ENCODE measurements at places on chromosomes 7 and 10. TPM values are rescaled to one million over a fixed set of nuclear protein-coding genes. Genes with fewer than 3 reads are reported as not detected.

GRCh38 chr10:88466786-88467185 is 116.3 kb downstream of the RNLS start:
- no peak for DNase-seq

GRCh38 chr7:89584896-89585295 is 569.4 kb upstream of the STEAP1 start:
- DNase-seq = no peak

DNA sequence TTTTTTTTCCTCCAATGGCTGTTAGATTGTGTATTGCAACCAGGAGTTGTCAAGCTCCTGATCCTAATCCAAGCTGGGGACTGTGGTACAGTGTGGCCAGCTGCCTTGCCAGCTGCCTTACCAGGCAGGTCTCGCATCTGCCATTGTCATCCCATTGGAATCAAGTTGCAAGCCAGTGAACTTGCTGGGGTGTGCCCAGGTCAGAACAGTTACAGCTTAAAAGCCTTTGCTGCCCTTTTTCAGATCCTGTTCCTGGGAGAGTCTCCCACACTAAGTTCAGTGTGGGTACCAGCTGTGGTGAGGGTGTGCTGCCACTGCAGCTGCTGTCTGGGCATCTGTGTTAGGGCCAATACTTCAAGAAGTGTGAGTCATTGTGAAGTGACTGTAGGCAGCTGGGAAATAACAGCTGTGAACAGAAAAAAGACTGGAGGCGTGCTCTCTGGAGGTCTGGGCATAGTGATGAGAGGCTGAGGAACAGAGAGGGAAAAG is 72.8 kb downstream of the CCNY start:
- no peak for DNase-seq

- no peak for DNase-seq
Observed at GRCh38 chr7:133795068-133795665, 332.0 kb upstream of the LRGUK start.

GRCh38 chr10:112768121-112768520 is 181.9 kb upstream of the TCF7L2 start:
- no peak for DNase-seq

DNA sequence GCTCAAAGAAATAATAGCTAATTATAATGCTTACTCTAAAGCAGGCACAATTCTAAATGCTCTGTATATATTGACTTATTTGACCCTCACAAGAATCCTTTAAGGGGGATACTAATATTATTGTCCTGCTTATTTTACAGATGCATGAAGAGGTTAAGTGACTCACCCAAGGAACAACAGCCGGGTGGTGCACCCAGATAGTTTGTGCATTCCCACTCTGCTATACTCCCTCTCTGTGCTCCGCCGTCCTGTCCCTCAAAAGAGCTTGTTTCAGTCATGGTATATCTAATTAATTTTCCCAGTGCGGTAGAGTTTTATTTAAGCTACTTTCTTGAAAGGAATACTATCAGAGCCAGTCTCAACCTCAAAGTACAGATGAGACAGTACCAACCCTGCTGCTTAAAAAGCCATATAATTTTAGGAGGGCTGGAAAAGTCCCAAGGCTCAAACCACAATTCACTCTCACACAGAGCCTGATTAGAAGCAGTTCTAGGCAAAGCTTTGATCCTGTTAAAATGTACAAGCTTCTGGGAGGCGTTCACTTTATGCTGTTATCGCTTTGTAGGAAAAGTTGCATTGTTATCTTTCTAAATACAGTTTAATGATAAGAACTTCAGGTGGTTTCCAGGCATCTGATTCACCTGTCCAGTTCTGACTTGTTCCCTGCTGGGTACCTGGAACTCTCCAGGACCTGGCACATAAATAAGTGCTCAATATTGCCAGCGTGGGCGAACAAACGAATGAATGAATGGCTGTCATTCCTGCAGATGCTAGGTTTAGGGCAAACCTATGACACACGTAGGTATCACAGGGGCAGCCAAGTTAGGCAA is 261.5 kb upstream of the KLF14 start:
- DNase-seq = no peak

- no peak for DNase-seq
Observed at GRCh38 chr7:13508586-13508985, 480.9 kb downstream of the ETV1 start.

- no peak for DNase-seq
Observed at GRCh38 chr7:158705234-158705850, 738 bp upstream of the NCAPG2 start.

DNA sequence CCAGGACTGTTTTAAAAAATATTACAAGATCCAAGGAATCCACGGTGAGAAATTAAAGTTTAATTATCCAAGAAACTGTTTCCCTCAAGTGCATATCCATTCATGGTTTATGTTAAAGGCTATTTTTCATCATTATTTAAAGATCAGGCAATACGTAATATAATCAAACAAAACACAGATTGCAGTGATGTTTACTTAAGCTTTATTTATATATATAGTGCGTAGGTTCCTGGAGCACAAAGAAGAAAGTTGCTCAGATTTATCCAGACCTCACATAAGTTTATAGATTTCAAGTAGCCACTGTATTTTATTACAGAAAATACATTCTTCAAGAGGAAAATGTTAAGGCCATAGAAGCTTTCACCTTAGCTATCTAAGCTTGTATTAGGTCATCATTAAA is 210.0 kb upstream of the KLF14 start:
- no peak for DNase-seq

GRCh38 chr7:143422033-143422432 is 13.4 kb upstream of the EPHA1 start:
- no peak for DNase-seq

DNA sequence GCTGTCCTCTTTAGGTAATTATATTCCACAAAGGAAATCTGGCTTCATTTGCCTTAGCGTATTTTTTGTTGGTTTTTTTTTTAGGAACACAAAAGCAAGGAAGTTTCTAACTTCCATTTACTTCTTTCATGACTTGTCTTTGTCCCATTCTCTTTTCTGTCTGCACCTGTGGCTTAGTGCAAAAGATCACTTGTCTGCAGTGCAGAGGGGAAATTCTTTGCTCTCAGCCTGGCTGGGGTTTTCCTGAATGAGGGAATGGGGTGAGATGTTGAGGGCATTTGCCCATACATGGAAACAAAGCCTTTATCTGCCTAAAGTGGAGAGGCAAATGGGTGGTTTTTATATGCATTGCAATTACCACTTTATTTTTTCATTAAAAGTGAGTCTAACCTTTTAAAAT is 361.1 kb upstream of the IGFBP3 start:
- DNase-seq = no peak

- DNase-seq = no peak
Observed at GRCh38 chr7:139396323-139396951, 36.7 kb downstream of the LUC7L2 start.

DNA sequence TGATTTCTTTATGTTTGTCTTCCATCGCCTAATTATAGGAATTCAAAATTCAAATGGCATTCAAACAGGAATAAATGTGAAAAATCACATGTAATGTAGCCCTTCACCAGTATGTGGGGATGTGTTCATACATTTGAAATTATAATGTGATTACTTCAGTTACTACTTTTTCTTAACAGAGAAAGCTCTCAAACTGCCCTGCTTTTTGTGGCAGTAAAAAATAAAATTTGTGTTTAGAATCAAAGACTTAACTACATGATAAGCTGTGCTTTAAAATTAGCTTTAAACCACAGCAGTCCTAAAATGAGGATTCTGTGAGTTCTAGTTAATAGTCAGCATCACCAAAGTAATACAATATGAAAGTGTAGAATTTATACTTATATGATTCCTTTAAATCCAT is 7.8 kb upstream of the HERC4 start:
- no peak for DNase-seq

- no peak for DNase-seq
Observed at GRCh38 chr10:84291384-84291783, 37.0 kb upstream of the CCSER2 start.

DNA sequence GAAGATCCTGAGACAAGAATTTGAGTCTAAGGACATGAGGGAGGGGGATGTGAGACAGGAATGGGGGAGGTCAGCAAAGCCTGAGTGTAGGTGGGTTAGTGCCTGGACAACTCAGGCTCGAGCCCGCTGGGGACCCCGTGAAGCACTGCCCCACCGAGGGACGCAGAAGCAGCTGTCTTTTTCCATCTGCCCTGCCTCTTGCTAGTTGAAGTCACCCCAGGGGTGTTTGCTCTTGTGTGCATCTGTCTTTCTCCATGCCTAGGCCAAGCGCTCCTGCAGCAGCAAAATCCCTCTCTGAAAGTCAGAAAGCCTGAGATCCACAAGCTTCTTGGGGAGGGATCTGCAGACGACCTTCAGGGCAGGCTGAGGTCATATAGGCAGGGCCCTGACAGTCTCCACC is 79.0 kb upstream of the CELF2 start:
- DNase-seq = no peak

DNA sequence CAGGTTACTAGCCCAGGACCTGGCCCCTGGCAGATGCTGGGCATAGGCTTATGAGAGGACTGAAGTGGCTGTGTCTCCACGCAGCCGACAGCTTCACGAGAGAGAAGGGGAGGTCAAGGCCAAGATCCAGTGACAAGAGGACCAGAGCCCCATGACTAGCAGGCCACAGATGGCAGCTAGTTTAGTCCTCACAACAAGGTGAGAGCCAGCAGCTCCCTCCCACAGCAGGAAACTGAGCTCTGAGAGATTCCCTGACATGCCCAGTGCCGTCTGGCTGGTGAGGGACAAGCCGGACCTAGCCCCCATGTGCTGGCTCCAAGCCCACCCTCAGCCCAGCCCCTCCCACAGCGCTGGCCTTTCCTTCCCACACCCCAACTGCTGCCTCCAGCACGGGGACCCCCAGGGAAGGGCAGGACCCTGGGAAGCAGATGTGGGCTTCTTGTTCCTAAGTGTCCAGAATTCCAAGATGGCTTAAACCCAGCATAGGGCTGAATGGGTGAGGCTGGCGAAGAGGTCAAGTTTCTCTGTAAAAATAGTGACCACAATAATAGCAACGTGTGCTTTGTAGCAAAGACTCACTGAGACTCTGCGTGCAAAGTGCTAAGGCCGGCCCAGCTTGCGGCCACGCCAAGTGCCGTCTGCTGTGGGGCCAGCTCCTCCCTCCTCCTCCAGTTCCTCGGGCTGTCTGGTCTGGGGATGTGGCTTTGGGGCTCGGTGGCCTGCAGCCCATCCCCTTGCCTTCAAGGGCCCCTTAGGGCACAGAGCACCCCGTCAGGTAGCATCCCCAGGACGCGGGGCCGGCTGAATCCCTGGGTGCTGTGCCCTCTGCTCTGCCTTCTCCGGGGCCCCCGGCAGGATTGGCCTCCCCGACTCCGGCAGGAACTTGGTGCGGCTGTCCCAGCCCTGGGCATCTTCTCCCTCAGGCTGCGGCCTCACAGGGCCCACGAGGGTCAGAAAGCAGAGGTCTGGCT is 7.8 kb upstream of the FAM20C start:
- no peak for DNase-seq

- DNase-seq = no peak
Observed at GRCh38 chr10:92627845-92628480, 35.0 kb downstream of the KIF11 start.

DNA sequence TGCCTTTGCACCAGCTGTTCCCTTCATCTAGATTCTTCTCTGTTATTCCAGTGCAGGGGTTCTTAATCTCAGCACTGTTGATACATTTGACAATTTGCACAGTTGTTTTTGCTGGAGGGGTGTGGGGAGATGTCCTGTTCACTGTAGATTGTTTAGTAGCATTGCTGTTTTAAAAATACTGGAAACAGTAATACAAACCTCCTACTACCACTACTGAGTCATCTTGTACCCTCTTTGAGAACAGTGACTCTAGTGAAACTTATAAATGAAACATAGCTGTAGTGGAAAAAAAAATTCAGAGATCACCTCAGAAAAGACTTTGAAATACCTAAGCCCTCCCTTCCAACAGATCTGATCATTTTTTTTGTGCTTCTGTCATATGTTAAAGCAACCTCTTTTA is 154.8 kb upstream of the TMEM196 start:
- no peak for DNase-seq

- DNase-seq = no peak
Observed at GRCh38 chr7:144035385-144035784, 13.4 kb upstream of the OR2A5 start.

GRCh38 chr10:131162211-131162610 is 149.3 kb downstream of the TCERG1L start:
- no peak for DNase-seq

GRCh38 chr7:26856176-26856985 is 8.0 kb downstream of the SKAP2 start:
- DNase-seq = no peak

GRCh38 chr10:122252805-122253204 is 18.3 kb upstream of the BTBD16 start:
- DNase-seq = no peak

- DNase-seq = no peak
Observed at GRCh38 chr10:44261710-44262455, 123.0 kb downstream of the CXCL12 start.

GRCh38 chr7:151275813-151276577 is 27.5 kb upstream of the SMARCD3 start:
- DNase-seq = no peak

DNA sequence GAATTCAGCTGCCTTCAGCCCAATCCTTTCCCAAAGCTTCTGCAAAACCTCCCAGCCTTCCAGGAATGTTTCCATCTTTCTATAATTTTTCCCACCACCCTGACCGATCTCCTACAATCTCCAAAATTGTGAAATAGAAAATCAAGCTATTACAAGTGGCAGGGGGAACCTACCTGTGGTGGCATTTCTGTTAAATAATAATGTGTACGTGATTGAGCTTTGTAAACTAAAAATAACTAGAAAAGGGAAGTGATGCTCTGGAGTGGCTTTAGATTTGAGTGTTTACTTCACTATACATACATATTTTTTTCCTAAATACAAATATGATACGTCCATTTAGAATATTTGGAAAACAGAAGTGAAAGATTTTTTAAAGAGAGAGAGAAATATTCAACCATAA is 593.6 kb downstream of the GRM8 start:
- no peak for DNase-seq

GRCh38 chr7:149849174-149849573 is 11.0 kb downstream of the ZNF862 start:
- DNase-seq = no peak

- no peak for DNase-seq
Observed at GRCh38 chr7:45892407-45893035, 4.2 kb downstream of the IGFBP1 start.

CFAP69 gene
- 15.3 TPM for total RNA-seq

IQUB gene
- total RNA-seq = not detected

TBX20 gene
- not detected for total RNA-seq

TECPR1 gene
- 33.8 TPM for total RNA-seq

FKBP9 gene
- total RNA-seq = 93.2 TPM

CHRM2 gene
- 0.40 TPM for total RNA-seq

KCP gene
- total RNA-seq = 14.1 TPM

ERVW-1 gene
- not detected for total RNA-seq

CDNF gene
- total RNA-seq = 4.0 TPM

ADCYAP1R1 gene
- total RNA-seq = 0.35 TPM

Measured in Peyer's patch (tissue), 4 donors.